ENCODE measurements at places on chromosomes 5 and 9.

DNA sequence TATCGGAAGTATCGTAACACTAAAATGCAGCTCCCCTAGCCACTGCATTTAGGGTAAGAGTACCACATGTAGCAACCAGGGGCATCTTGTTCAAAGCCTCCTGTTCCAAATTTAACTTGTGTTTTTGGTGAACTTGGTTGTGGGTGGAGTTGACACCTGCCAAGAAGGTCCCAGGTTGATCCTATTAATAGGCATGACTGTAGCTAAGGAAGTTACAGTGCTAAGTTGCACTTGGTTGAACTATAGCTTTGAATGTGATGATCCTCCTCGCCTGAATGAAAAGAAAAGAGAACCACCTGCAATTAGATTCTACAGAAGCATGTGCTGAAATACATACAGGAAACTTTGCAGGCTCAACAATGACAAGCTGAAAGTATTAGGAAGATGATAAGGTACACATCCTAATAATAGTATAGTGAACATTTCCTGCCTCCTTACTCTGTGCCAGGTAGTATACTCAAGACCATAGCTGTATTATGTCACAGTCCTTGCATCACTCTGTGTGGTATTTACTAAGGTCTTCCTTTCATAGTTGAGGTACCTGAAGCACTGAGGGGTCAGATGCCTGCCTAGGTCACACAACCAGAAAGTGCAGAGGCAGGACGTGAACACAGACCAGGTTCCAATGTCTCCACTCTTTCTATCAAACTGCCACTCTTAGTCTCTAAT lies 64.5 kb upstream of the PIP5K1B start:
- no peak for DNase-seq

GRCh38 chr9:113946496-113947115 lies 70.5 kb downstream of the ZNF618 start:
- no peak for DNase-seq

DNA sequence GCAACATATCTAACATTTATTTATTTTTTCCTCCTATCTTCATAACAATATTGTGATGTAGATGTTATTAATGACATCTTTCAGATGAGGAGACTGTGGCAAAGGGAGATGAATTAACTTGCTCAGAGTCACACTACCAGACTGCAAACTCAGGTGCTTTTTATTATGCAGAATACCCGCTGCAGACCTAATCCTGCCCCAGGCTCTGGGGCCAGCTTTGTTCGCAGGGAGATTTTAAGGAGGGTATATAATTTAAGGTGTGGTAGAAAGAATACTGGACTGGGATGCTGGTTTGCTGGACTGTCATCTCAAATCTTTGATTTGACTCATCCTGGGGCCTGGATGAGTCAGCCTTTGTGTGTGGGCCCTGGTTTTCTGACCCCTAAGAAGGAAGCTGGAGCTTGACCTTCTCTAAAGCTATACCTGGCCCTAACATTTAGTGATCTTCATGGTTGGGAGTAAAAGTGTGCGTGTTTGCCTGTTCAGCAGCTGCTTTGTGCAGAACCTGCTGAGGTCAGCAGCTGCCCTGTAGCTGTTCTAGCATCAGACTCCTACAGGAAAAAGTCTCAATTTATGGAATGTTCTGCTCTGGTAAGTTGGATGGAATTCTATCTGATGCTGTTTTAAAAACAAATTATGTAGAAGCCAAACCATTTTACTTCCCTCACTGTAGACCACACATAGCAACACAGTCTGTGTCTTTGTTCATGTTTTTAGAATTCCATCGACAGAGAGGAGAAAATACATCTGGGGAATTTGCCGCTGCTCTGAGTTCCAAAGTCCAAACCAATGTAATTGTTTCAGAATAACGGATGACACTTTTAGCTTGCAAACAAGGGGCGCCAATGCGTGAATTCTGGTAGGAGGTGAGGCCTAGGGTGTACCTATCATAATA lies 4.5 kb downstream of the SLC36A1 start:
- DNase-seq = no peak

DNA sequence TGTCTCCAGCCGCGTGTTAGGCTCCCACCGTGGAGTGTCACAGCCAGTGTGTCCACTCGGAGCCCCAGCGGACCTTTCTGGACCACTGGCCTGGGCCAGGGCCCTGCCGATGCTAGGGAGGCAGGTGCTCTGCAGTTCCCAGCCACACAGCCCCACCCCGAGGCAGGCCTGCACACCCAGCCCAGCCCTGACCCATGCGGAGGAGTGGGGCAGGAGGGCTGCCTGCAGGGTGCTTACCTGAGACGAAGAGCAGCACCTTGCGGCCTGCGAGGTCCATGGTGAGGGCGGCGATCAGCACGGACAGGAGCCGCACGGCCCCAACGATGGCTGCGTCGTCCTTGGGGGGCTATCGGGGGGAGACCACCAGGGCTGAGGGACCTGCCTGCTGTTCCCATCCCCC lies 5.2 kb downstream of the SLC2A6 start:
- DNase-seq = no peak

- no peak for DNase-seq
Measured at GRCh38 chr5:78855026-78855425, 130.1 kb downstream of the ARSB start.

- no peak for DNase-seq
Measured at GRCh38 chr9:2502760-2503159, 118.8 kb upstream of the VLDLR start.

- no peak for DNase-seq
Measured at GRCh38 chr9:27149651-27150050, 40.6 kb downstream of the TEK start.

GRCh38 chr5:142014911-142015584 lies 2.2 kb upstream of the GNPDA1 start:
- DNase-seq = no peak

- no peak for DNase-seq
Measured at GRCh38 chr5:126525630-126526245, 69.3 kb downstream of the ALDH7A1 start.

Measured in hypothalamus (tissue), 51 donors.